Activated CD4-positive, alpha-beta T cell treated with anti-CD3 and anti-CD28 coated beads for 36 hours (primary cell): ENCODE measurements at places on chromosomes 4 and X. TPM values are rescaled to one million over a fixed set of nuclear protein-coding genes. Genes with fewer than 3 reads are reported as not detected.

DNA sequence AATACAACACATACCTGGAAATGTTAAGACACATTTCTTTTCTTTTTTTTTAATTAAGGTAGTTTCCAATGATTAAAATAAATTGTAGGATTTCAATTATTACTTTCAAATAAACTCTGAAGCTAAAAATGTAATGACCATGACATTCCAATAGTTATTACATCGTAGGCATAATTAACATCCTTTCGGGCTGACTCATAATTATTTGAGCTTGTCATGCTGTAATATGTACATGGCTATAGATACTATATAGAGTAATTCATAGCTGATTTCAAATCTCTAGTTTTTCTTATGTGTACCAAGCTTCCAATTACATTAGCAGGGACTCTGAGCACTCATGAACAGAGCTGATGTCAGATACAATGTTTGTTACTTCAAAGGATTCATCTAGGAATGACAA, 125.7 kb upstream of the GABRG1 start:
- no peaks in the 10 kb centered on the region for H3K27me3 ChIP-seq
- H3K27ac ChIP-seq, result no peak overlapping the region
- DNase-seq, result no peak

- H3K27ac ChIP-seq, result no peak overlapping the region
- DNase-seq, result no peak
- no peaks in the 10 kb centered on the region for H3K27me3 ChIP-seq
- no peak overlapping the region for H3K4me3 ChIP-seq
- H3K36me3 ChIP-seq, result no peaks in the 10 kb centered on the region
These were observed 42.8 kb upstream of the KLF3 start for GRCh38 chr4:38621028-38621684.

GRCh38 chr4:13089659-13089998, 394.5 kb downstream of the RAB28 start:
- no peak for DNase-seq
- H3K4me1 ChIP-seq, result no peaks in the 10 kb centered on the region
- no peak overlapping the region for H3K4me3 ChIP-seq
- H3K27me3 ChIP-seq, result peaks cover 4% of the 10 kb centered on the region
- H3K36me3 ChIP-seq, result no peaks in the 10 kb centered on the region

DNA sequence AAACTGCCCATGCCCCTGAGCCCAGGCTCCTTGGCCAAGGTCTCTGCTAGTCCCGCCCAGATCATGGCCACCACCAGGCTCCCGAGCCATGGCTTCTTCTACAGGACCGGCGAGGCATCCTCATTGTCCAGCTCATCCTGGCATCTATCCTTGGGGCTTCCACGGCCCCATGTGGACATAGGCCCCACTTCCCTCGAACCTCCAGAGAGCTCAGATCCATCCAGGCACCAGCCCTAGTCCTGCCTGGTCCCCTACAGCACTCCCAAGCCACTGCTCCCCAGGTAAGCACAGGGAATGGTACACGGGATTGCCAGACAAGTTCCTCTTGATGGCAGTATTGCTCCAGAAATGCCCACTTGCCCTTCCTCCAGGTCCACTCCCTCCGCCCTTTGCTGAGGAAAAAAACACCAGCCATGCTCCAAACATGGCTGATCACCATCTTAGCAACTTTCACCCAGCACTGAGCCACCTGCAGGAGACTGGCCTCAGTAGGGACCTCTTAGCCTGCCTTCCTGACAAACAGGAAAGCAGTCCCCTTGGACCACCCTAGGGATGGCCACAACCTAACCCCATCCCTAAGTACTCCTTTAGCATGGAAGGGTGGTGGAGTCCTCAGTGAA, 272.1 kb upstream of the AGTR2 start:
- no peaks in the 10 kb centered on the region for H3K27me3 ChIP-seq
- no peak overlapping the region for H3K4me3 ChIP-seq
- no peak overlapping the region for H3K27ac ChIP-seq
- DNase-seq, result peak; percentile 4
- H3K36me3 ChIP-seq, result no peaks in the 10 kb centered on the region
- no peaks in the 10 kb centered on the region for H3K4me1 ChIP-seq

- H3K27ac ChIP-seq, result no peak overlapping the region
- no peaks in the 10 kb centered on the region for H3K4me1 ChIP-seq
- no peak for DNase-seq
- H3K27me3 ChIP-seq, result peaks cover 3% of the 10 kb centered on the region
- no peak overlapping the region for H3K4me3 ChIP-seq
These were observed 131.5 kb downstream of the PRSS12 start for GRCh38 chr4:118221227-118221800.

DNA sequence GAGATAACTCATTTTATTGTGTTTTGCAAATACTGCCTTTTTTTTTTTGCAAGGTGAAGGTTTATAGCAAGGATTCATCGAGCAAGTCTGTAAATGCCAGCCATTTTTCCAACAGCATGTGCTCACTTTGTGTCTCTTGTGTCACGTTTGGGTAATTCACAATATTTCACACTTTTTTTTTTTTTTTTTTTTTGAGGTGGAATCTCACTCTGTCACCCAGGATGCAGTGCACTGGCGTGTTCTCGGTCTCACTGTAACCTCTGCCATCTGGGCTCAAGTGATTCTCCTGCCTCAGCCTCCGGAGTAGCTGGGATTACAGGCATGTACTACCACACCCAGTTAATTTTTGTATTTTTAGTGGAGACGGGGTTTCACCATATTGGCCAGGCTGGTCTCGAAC, 1.9 kb downstream of the RNF4 start:
- H3K4me3 ChIP-seq, result peak overlapping the region; percentile 99
- H3K4me1 ChIP-seq, result peaks cover 51% of the 10 kb centered on the region
- peaks cover 61% of the 10 kb centered on the region for H3K36me3 ChIP-seq
- DNase-seq, result peak; percentile 38
- H3K27ac ChIP-seq, result peak overlapping the region; percentile 93

DNA sequence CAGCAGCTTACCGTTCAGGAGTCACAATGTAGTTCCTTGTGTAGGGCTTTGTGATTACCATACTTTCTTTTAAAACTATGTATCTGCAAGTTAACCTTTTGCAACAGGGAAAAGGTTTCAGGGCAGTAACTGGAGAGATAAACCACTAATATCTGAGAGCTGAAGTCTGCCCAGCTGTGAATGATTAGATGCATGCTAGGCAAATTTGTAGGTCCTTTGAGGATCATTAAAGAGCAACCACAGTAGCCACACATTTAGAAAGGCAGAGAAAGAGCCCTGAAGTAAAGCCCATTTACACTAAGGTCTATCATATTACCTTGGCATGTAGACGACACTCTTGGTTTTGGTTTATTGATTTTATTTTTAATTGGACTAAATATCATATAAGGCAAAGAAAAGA, 60.0 kb downstream of the ATP8A1 start:
- no peaks in the 10 kb centered on the region for H3K4me1 ChIP-seq
- no peak overlapping the region for H3K4me3 ChIP-seq
- DNase-seq, result no peak

- DNase-seq, result no peak
- no peak overlapping the region for H3K4me3 ChIP-seq
- no peaks in the 10 kb centered on the region for H3K36me3 ChIP-seq
- H3K27ac ChIP-seq, result no peak overlapping the region
- H3K27me3 ChIP-seq, result no peaks in the 10 kb centered on the region
These were observed 36.5 kb upstream of the PCDH10 start for GRCh38 chr4:133112641-133113040.

DNA sequence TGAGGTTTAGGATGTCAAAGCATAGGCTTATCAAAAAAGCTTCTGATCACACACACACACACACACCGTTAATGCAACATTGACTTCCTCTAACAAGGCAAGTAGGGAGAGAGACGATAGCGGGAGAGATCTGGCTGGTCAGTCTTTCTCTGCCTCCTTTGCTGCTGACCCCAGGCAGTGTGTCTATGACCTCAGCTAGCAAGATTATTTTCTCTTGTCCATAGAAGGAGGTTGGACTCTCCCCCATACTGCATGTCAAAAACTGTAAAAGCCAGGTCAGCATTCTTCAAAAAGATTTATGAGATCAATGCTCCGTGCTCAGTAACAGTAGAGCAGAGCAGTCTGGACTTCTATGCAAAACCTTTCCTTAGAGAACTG, 63.5 kb upstream of the PGM2 start:
- peaks cover 18% of the 10 kb centered on the region for H3K4me1 ChIP-seq
- H3K27ac ChIP-seq, result no peak overlapping the region
- H3K36me3 ChIP-seq, result no peaks in the 10 kb centered on the region
- no peak overlapping the region for H3K4me3 ChIP-seq
- DNase-seq, result no peak

- no peak overlapping the region for H3K27ac ChIP-seq
- H3K36me3 ChIP-seq, result no peaks in the 10 kb centered on the region
- H3K4me3 ChIP-seq, result no peak overlapping the region
- no peaks in the 10 kb centered on the region for H3K4me1 ChIP-seq
- no peak for DNase-seq
- H3K27me3 ChIP-seq, result peaks cover 8% of the 10 kb centered on the region
These were observed 159.3 kb downstream of the ATG4A start for GRCh38 chrX:108250654-108251579.

DNA sequence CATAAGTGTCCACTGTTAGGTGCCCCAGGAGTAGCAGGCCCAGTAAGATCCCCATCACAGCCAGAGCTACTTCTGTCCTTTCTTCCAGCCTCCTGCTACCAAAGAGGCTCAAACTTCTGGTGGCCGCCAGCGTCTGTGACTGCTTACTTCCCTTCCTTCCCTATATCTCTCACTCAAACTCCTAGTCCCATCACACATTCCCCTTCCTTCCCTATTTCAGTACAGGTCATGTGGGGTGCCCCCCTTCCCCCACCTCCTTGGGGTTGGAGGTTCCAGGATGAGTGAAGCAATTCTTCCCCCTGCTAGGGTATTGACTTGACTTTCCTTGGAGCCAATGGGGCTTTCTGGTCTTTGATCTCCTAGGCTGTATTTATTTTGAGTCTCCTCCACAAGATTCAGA, at the start of gene VSIG4:
Gene VSIG4 (minus strand): TSS at position 137 of the 400 bp plus-strand sequence. CDS start 82 bp downstream, at position 55.
- no peak within 1 kb of the TSS for H3K4me3 ChIP-seq
- H3K27me3 ChIP-seq, result no peaks in the 10 kb centered on the region
- no peak for DNase-seq
- no peak within 1 kb of the TSS for H3K27ac ChIP-seq
- H3K36me3 ChIP-seq, result no peaks in the 10 kb centered on the region
- H3K4me1 ChIP-seq, result peaks cover 4% of the 10 kb centered on the region

DNA sequence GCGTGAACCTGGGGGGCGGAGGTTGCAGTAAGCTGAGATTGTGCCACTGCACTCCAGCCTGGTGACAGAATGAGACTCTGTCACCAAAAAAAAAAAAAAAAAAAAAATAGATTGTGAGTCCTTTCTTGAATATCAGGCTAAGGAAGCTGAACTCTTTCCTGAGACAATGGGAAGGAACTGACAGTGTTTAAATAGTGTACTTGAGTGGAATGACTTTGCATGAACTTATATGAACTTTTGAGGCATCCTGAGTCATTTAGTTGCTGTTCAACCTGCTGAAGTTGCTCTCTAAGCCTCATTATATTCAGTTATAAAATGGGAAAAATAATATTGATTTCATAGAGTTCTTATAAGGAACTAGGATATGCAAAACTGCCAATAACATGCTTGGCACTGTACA, 79.3 kb upstream of the LIMCH1 start:
- H3K27me3 ChIP-seq, result peaks cover 3% of the 10 kb centered on the region
- H3K36me3 ChIP-seq, result no peaks in the 10 kb centered on the region
- H3K4me1 ChIP-seq, result no peaks in the 10 kb centered on the region
- no peak overlapping the region for H3K4me3 ChIP-seq
- no peak overlapping the region for H3K27ac ChIP-seq
- no peak for DNase-seq

DNA sequence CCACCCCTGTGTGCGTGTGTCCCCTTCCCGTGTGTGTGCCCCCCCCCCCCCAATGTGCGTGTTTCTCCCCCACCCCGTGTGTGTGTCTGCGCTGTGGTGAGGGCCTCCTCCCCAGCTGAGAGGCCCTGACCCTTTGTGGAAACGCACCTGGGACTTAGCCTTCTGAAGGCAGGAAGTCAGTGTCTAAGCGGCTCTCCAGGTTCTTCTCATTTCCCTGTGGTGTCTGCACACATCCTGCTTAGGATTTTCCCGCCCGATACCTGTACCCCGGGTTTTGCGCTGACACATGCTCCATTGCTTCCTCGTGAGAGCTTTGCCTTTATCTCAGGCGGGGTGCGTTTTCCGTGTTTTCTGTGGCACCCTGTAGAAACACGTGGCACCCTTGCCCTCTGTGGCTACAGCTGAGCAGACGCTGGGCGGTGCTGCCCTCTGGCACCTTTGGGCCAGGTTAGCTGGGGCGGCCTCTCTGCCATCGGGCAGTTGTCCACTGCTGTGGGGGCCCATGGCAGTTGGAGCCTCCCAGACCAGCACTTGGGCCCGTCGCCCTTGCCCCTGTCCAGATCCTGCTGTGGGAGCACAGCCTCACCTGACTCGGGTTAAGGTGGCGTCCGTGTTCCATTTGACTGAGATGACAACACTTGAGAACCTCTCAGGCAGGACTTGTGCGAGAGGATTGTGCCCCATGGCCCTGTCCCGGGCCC, 26.3 kb downstream of the MAEA start:
- H3K4me1 ChIP-seq, result peaks cover 25% of the 10 kb centered on the region
- peaks cover 50% of the 10 kb centered on the region for H3K36me3 ChIP-seq
- peak overlapping the region; percentile 76 for H3K27ac ChIP-seq
- H3K4me3 ChIP-seq, result no peak overlapping the region
- DNase-seq, result no peak

DNA sequence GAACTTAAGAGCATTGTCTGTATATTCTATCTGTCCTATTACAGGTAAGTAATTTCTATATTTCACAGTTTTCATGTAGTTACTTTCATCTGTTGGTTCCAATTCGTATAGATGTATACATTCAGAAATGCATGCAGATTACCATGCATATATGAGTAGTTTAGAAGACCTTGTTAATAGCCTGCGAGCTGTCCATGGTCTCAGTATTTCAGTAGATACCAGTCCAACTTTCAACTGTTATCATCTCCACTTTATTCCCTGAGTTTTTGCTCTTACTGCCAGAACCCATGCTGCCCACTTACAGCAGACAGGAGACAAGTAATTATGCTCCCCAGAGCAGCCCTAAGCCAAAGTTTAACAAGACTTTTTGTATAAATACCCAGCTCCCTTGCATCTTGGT, 37.7 kb downstream of the VEGFC start:
- DNase-seq, result no peak
- H3K36me3 ChIP-seq, result no peaks in the 10 kb centered on the region
- no peak overlapping the region for H3K27ac ChIP-seq

GRCh38 chr4:163395758-163396157, 52.1 kb downstream of the NPY5R start:
- no peaks in the 10 kb centered on the region for H3K36me3 ChIP-seq
- no peak overlapping the region for H3K4me3 ChIP-seq
- no peaks in the 10 kb centered on the region for H3K4me1 ChIP-seq
- no peak for DNase-seq
- peaks cover 3% of the 10 kb centered on the region for H3K27me3 ChIP-seq
- no peak overlapping the region for H3K27ac ChIP-seq

- DNase-seq, result peak; percentile 37
- peaks cover 25% of the 10 kb centered on the region for H3K4me1 ChIP-seq
- H3K27me3 ChIP-seq, result no peaks in the 10 kb centered on the region
- peaks cover 7% of the 10 kb centered on the region for H3K36me3 ChIP-seq
These were observed 72.7 kb downstream of the KDM6A start for GRCh38 chrX:44945736-44946135.

GRCh38 chr4:73335679-73336078, 68.4 kb upstream of the ALB start:
- H3K4me1 ChIP-seq, result no peaks in the 10 kb centered on the region
- H3K27me3 ChIP-seq, result peaks cover 4% of the 10 kb centered on the region
- H3K4me3 ChIP-seq, result no peak overlapping the region
- no peak for DNase-seq
- no peaks in the 10 kb centered on the region for H3K36me3 ChIP-seq

PDGFC gene
- total RNA-seq, result not detected

FAT4 gene
- total RNA-seq, result not detected

FAM9B gene
- total RNA-seq, result not detected

MAGIX gene
- 0.49 TPM for total RNA-seq

DRP2 gene
- total RNA-seq, result 0.79 TPM

ZRSR2 gene
- 12.4 TPM for total RNA-seq

SMARCA1 gene
- total RNA-seq, result 0.21 TPM
